ENCODE measurements at places on chromosomes 5 and 9. TPM values are rescaled to one million over a fixed set of nuclear protein-coding genes. Genes with fewer than 3 reads are reported as not detected.

The FGF10 gene
- polyA plus RNA-seq: 1.0 TPM

The SLC34A1 gene
- not detected for polyA plus RNA-seq

The ANKRD18A gene
- 0.07 TPM for polyA plus RNA-seq

The HNRNPH1 gene
- 284 TPM for polyA plus RNA-seq

The B4GALT7 gene
- polyA plus RNA-seq: 22.7 TPM

The TNIP1 gene
- 42.2 TPM for polyA plus RNA-seq

The SPATA6L gene
- 0.91 TPM for polyA plus RNA-seq

The CATSPER3 gene
- polyA plus RNA-seq: 0.71 TPM

All from adrenal gland (tissue), 19 donors.